A549 treated with CORT108297 at 1 μM for 4 hours (cell line): ENCODE measurements at places on chromosomes 16 and 17. TPM values are rescaled to one million over a fixed set of nuclear protein-coding genes. Genes with fewer than 3 reads are reported as not detected.

Gene CNTNAP1
- 4.9 to 7.4 TPM (median 6.8 TPM) in 5 replicates for total RNA-seq

Gene CNGB1
- 0.07 to 0.45 TPM (median 0.16 TPM) in 5 replicates for total RNA-seq

Gene ZC3H7A
- 25.0 to 36.6 TPM (median 25.3 TPM) in 5 replicates for total RNA-seq

Gene SPNS2
- 7.3 to 14.4 TPM (median 12.0 TPM) in 5 replicates for total RNA-seq

Gene TMEM235
- not detected in 5 replicates for total RNA-seq
